ENCODE measurements at places on chromosomes 2 and 18.
A peak's percentile ranks its signal among the peaks of the same experiment; 100 is the strongest.

- no peak for DNase-seq
These were observed 14.1 kb upstream of the IL1RL2 start for GRCh38 chr2:102172745-102173144.

DNA sequence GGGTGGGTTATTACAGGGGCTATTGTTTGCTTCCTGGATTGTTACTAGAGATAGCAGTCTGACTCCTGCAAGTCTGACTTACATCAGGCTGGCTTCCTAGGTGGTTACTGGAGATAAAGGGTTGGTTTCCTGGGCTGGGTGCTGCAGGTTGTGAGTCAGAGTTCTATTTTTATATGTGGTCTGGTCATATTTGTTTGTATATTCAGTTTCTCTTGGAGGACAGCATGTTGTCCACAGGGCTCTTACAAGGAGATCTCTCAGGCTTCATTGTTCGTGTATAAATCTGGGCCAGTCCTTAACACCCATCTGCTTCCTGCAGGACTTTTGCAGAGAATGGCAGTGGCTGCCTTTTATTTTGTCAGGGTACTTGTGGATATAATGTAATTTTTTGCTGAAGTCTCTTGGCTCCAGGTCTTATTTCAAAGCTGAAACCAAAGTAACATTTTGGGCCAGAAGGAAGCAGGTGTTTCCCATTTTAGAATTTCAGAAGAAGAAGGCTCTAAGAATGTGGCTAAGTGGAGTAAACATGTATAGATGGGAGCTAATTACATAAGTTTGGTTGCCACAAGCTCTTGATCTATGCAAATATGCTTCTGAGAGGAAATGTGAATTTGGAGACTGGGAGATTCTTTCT is 65.9 kb upstream of the SLC16A14 start:
- DNase-seq = no peak

- DNase-seq = no peak
These were observed 59.1 kb downstream of the RMDN2 start for GRCh38 chr2:37984176-37984575.

- DNase-seq = no peak
These were observed 114.1 kb upstream of the TEX51 start for GRCh38 chr2:126784621-126785020.

DNA sequence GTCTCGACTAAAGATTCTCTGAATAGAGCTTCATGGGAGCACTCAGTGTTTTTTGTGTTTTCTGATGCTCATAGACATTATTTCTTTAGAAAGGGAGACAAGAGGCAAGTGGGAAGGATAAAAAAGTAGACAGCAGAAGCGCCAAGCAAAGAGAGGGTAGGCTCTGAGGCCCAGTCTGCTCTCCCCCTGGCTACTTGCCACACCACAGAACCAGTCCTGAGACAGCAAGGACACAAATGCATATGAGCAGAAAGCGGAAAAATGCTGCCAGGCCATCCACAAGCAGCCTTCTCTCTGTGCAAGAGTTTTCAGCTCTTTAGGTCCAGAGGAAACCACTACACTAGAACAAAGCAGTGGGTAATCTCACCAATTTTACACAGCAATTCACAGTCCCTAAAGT is 285.4 kb downstream of the ZNF521 start:
- DNase-seq = no peak

GRCh38 chr2:84906108-84906899 is 848 bp downstream of the TMSB10 start:
- no peak for DNase-seq

GRCh38 chr2:151786483-151786882 is 41.7 kb downstream of the ARL5A start:
- DNase-seq = no peak

DNA sequence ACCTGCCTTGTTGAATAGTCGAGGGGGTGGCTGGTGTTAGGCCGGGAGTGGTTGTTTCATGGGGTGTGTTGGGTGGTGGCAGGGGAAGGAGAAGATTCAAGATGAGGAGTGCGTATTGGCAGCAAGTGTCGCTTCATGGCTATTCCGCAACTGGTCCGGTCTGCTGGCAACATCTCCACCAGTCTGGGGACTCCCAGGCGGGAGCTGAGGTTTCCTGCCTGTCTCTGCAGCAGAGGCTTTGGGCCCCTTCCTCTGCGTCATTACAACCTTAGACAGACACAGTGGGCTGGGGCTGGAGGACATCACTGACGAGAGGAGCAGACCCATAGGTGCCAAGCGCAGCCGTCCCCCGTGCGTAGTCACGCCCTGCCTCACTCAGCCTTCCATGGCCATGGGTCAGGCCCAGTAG is 64.0 kb upstream of the MCFD2 start:
- peak; percentile 5 for DNase-seq

- no peak for DNase-seq
These were observed 281.0 kb downstream of the AFF3 start for GRCh38 chr2:99861376-99861760.

- no peak for DNase-seq
These were observed 8.2 kb upstream of the CIB4 start for GRCh38 chr2:26649322-26649721.

DNA sequence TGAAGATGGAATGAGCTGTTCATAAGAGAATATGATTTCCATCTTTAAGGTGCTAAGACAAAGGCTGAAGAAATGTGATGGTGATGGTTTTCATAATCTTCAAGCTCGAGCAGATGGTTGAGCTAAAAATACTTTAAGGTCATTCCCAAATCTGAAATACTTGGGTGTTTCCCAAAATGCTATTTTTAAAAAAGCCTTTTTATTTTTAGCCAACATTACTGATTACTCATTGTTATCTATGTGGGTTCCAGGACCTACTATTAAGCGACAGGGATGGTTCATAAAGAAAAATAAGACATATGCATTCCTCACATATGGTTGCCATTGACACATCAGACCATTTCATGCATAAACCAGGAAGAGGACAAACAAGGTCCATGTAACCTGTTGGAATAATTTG is 298.5 kb downstream of the PLCL1 start:
- DNase-seq = no peak

- no peak for DNase-seq
These were observed 71.3 kb upstream of the PID1 start for GRCh38 chr2:229342376-229342775.

DNA sequence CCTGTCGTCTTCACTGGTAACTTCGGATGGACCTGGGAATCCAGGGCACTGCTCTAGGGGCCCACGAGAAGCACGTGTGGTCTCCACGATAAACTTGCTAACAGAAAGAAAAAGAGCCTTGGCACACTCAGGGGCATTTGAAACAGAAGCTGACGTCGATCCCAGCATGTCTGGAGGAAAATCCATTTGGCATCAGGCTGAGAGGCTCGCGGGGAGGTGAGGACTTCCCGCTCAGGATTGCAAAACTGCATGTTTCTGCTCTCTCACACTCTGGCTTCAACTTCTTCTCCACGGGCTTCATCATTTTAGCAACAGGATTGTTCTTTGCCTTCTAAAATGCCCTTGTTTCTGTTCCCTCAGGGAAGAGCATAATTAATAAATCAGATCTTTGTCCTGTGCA is 181.7 kb upstream of the COPS8 start:
- DNase-seq = no peak

GRCh38 chr2:155372969-155373368 is 674.5 kb downstream of the KCNJ3 start:
- DNase-seq = no peak

GRCh38 chr2:201432621-201433393 is 18.5 kb downstream of the TRAK2 start:
- DNase-seq = no peak

GRCh38 chr2:48430528-48431094 is 99.3 kb upstream of the STON1 start:
- DNase-seq = no peak

- DNase-seq = no peak
These were observed 12.1 kb upstream of the MAPRE2 start for GRCh38 chr18:35029103-35029502.

- DNase-seq = no peak
These were observed 421.4 kb downstream of the NCKAP5 start for GRCh38 chr2:133146893-133147292.

DNA sequence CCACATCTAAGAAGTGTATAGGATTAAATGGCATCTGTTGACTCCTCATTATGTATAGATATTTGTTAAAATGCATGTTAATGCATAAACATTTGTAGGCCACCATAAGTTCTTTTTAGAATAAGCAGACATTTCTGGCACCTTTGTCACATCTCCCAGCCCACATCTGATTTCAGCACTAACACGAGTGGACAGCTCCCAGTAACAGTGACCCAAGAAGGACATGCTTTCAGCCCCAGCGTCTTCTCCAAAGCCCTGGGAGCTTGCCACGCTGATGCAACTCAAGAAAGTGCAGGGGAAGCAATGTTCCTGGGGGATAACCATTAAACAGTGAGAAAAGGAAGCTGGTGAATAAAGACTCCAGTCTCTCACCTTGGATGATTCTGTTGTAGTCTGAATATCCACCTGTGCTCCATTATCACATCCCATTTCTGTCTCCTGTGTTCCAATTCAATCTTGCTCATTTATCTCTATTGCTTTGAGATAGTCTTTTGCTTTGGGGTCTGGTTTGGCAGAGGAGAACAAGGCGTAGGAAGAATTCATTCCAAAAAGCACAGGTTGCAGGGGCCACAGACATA is 182.6 kb upstream of the THSD7B start:
- no peak for DNase-seq

DNA sequence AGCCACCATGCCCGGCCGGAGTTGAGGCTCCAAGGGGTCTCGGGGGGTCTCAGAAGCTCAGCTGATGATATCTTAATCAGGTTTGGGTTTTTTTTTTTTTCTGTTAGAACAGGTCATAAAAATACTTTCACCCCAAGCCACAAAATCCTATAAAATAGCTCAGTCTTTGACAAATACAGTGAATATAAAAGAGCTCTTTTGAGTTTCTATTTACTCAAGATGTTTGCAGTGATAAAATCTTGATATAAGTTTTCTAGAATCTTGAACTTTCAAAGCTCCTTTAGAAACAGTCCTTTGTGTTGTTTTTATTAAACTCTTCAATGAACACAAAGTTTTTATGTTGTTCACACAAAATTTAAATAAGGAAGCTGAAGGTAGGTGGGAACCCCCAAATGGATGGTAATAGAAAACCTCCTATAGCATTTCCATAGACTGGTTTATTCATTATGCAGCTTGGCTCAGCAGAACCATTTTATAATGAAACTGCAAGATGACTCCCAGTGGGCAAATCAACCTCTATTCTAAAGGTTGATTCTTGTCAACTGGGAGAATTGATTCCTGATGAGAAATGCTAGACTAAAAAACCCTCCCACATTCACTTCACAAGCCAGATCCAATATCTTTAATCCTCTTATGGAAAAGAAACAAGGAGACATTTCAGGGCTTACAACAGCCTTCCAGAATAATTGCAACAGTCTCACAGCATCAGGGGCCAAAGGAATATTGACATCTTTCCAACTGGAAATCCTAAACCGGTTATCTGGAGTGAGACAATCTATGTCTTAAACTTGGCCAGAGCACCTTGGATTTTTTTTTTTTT is 13.6 kb upstream of the NARS1 start:
- no peak for DNase-seq

DNA sequence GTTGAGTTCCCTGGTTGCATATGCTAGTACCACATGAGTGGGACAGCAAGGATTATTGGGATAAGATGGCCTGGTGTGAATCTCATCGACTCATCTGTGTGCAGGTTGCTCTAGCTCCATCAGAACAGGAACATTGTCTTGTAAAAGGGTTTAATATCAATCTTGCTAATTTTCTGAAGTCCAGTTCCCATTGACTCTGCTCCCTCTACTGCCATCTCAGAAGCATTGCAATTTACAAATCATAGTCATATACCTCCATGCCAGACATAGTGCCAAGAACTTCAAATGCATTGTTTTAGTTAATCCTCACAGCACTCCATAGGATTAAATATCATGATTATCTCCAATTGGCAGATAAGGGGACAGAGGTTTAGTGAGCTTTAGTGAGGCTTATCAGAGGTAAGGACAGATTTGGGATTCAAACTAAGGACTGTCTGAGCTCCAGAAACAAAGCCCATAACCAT is 4.8 kb upstream of the STAT4 start:
- no peak for DNase-seq

DNA sequence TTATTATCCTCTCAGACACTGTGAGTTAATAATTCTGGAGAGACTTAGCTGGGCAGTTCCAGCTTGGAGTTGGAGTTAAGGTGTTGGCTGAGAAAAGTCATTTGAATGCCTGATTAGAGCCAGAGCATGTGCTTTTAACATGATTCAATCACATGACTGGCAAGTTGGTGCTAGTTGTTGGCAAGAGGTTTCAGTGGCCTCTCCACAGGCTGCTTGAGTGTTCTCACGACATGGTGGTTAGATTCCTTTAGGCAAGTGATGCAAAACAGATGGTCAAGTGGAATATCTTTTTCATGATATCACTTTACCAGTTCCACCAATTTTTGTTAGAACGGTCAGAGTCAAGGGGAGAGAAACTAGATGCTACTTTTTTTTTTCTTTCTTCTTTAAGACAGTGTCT is 262.7 kb upstream of the FN1 start:
- no peak for DNase-seq

DNA sequence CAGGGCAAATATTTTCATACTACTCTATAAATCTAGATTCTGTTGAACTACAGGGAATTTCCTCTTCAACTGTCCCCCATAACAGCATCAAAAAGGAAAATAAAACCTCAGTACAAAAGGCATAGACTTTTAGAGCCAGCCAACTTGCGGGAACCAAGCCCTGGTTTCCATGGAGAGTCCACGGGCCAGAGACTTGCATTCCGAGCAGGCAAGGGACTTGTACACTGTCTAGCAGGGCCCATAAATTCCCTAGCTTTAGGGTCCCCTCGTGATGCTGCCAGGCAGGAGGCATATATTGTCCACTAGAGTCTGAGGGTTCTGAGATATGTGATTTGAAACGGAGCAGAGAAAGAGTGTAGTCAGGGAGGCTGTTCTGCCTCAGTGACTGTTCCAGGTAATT is 153.1 kb upstream of the SLC14A2 start:
- no peak for DNase-seq

- DNase-seq = no peak
These were observed 66.2 kb downstream of the HS1BP3 start for GRCh38 chr2:20584399-20585358.

- DNase-seq = no peak
These were observed 68.2 kb downstream of the TPGS2 start for GRCh38 chr18:36760598-36760997.

DNA sequence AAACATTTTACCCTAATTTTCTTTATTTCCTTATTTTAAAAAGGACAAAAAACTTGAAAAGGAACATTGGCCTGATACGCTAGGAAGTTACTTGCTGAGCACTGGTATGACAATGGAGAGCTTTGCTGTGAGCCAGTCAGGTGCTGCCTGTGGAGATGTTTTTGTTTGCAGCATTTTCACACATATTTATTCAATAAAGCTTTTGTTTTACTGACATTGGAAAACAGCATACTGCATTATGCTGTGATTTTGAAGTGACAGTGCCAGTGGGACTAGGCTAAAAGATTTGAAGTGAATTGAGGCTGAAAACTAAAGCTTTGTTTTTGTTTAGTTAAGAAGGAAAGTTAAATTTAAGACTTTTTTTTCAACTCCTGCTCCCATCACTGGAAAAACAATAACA is 470.7 kb upstream of the ZEB2 start:
- DNase-seq = no peak

- no peak for DNase-seq
These were observed 107.3 kb downstream of the DTNB start for GRCh38 chr2:25566094-25566493.

- no peak for DNase-seq
These were observed 71.7 kb downstream of the SMAD7 start for GRCh38 chr18:48879008-48879431.
